HFFc6 (cell line): ENCODE measurements at places on chromosomes 11 and 22.

DNA sequence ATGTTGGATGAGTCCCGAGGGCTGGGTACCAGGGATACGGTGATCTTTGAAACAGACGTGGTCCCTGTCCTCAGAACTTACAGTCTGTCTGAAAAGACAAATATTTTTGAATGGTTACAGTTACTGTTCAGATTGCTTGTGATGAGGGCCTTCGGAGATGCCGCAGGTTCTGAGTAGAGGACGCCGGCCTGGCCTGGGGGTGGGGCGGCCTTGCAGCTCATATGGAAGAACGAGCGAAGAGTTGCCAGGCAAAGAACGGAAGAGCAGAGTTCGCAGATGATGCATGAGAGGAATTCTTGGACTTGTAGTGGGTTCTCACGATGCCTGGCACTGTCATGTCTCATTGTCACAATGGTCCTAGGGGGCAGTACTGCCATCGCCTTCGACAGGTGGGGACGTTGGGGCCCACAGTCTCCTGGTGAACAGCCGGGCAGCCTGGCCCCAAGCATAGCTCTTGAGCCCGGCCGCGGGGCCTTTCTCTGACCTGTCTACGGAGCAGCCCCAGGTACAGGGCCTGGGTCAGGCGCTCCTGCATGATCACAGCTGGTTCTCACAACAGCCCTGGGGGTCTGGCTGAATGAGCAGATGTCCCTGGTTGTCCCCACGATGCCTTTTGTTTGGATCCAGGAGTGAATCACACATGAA is 60.9 kb upstream of the PARVG start:
- H3K4me1 ChIP-seq = no peaks in the 10 kb centered on the region
- H3K27me3 ChIP-seq = peaks cover 3% of the 10 kb centered on the region; the same call in 1 of the 2 replicates
- no peak overlapping the region for H3K27ac ChIP-seq
- no peak overlapping the region for H3K4me3 ChIP-seq
- peaks cover 14% of the 10 kb centered on the region for H3K36me3 ChIP-seq
- DNase-seq = no peak

- peaks cover 6% of the 10 kb centered on the region for H3K36me3 ChIP-seq
- DNase-seq = no peak
- H3K4me3 ChIP-seq = no peak overlapping the region
- H3K27me3 ChIP-seq = no peaks in the 10 kb centered on the region; the same call in 1 of the 2 replicates
Measured at GRCh38 chr11:46437122-46437689, 45.6 kb upstream of the CHRM4 start.

- no peak overlapping the region for H3K27ac ChIP-seq
- DNase-seq = no peak
- H3K27me3 ChIP-seq = peaks cover 14% of the 10 kb centered on the region
- no peaks in the 10 kb centered on the region for H3K36me3 ChIP-seq
- H3K4me1 ChIP-seq = peaks cover 12% of the 10 kb centered on the region
Measured at GRCh38 chr11:128893578-128894285, 2.6 kb downstream of the KCNJ5 start.

DNA sequence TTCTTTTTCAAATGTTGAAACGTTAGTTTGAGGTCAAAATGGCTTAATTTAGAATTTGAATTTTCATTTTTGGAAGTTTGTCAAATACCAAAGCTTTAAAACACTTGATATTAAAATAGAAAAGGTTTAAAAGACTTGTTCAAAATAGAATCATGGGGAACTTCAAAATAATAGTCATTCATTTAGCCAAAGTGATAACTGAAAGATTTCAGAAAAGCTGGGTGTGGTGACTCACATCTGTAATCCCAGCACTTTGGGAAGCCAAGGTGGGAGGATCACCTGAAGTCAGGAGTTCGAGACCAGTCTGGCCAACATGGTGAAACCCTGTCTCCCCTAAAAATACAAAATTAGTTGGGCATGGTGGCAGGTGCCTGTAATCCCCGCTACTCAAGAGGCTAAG is 10.9 kb downstream of the GSTP1 start:
- no peak for DNase-seq
- peaks cover 34% of the 10 kb centered on the region for H3K27me3 ChIP-seq
- H3K36me3 ChIP-seq = no peaks in the 10 kb centered on the region
- no peak overlapping the region for H3K4me3 ChIP-seq

- H3K36me3 ChIP-seq = peaks cover 59% of the 10 kb centered on the region
- DNase-seq = peak; percentile 25
- H3K4me1 ChIP-seq = peaks cover 56% of the 10 kb centered on the region
- no peak overlapping the region for H3K4me3 ChIP-seq
- peak overlapping the region; percentile 60; the same call in 1 of the 2 replicates for H3K27ac ChIP-seq
Measured at GRCh38 chr11:19891022-19891421, 178.4 kb downstream of the NAV2 start.

GRCh38 chr22:30169002-30169401 is 77.6 kb downstream of the LIF start:
- no peaks in the 10 kb centered on the region for H3K36me3 ChIP-seq
- H3K4me1 ChIP-seq = no peaks in the 10 kb centered on the region
- peaks cover 20% of the 10 kb centered on the region for H3K27me3 ChIP-seq
- DNase-seq = no peak
- H3K4me3 ChIP-seq = no peak overlapping the region

- H3K27ac ChIP-seq = no peak overlapping the region
- peaks cover 9% of the 10 kb centered on the region for H3K4me1 ChIP-seq
- no peak overlapping the region for H3K4me3 ChIP-seq
Measured at GRCh38 chr11:6531267-6531752, 34.2 kb downstream of the DNHD1 start.

- H3K27me3 ChIP-seq = peaks cover 40% of the 10 kb centered on the region
- no peak for DNase-seq
- H3K4me3 ChIP-seq = no peak overlapping the region
- H3K27ac ChIP-seq = no peak overlapping the region
- H3K4me1 ChIP-seq = no peaks in the 10 kb centered on the region
Measured at GRCh38 chr22:50671641-50672040, 982 bp upstream of the SHANK3 start.

GRCh38 chr11:65565624-65566453 is 4.4 kb upstream of the ZNRD2 start:
- H3K27me3 ChIP-seq = peaks cover 7% of the 10 kb centered on the region
- peaks cover 46% of the 10 kb centered on the region for H3K4me1 ChIP-seq
- peak overlapping the region; percentile 56; the same call in 1 of the 2 replicates for H3K27ac ChIP-seq
- no peak overlapping the region for H3K4me3 ChIP-seq
- DNase-seq = no peak

DNA sequence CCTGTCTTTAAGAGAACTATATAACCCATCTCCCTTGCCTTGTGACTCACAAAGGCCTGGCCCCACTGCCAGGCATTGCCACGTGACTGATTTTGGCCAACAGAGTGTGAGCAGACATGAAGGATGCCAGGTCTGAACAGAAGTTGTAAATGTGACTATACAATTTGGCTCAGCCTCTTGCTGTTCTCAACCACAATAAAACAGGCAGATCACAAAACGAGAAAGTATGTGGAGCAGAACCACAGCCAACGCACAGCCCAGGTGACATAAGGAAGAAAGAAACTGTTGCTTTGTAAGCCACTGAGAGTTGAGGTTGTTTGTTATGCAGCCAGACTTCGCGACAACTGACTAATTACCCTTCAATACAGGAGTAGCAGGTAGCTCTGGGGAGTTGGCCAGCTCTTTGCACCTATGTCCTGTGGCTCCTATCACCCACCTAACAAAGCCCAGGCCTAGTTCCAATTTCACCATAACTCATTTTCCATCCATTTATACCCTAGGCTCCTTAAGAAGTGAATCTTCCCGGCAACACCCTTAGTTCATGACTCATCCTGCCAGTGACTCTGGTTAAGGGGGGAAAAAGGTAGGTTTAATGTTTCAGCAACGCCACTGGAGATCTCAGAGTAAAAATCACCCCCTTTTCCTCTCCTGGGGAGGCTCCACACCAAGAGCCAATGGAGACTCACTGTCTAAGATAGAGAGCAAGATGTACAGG is 53.7 kb downstream of the GALNT18 start:
- no peak overlapping the region; the same call in 1 of the 2 replicates for H3K27ac ChIP-seq
- no peaks in the 10 kb centered on the region for H3K36me3 ChIP-seq
- peaks cover 6% of the 10 kb centered on the region; the same call in 1 of the 2 replicates for H3K27me3 ChIP-seq
- peak; percentile 9 for DNase-seq

DNA sequence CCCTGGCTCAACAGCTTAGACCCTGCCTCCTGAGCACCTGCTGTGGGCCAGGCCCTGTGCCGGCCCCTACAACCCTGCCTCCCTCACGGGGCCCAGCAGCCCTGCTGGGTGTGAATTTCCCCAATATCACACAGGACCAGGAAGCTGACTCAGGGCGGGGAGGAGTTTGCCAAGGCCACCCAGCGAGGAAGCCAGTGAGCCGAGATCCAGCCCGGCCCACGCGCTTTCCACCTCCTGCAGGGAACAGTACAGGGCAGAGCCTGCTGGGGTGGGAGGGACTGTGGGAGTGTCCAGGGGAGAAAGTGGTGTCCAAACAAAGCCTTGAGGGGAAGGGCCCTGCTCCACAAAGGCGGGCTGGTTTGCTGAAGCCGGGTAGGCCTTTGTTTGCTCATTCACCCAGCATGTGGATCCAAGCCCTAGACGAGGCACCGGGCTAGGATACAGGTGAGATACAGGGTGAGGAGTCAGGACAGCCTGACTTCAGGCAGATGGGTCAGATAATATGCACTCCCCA is 26.8 kb downstream of the RPL3 start:
- H3K27me3 ChIP-seq = peaks cover 9% of the 10 kb centered on the region
- DNase-seq = peak; percentile 88
- peaks cover 16% of the 10 kb centered on the region for H3K4me1 ChIP-seq
- no peak overlapping the region for H3K4me3 ChIP-seq
- H3K36me3 ChIP-seq = no peaks in the 10 kb centered on the region

DNA sequence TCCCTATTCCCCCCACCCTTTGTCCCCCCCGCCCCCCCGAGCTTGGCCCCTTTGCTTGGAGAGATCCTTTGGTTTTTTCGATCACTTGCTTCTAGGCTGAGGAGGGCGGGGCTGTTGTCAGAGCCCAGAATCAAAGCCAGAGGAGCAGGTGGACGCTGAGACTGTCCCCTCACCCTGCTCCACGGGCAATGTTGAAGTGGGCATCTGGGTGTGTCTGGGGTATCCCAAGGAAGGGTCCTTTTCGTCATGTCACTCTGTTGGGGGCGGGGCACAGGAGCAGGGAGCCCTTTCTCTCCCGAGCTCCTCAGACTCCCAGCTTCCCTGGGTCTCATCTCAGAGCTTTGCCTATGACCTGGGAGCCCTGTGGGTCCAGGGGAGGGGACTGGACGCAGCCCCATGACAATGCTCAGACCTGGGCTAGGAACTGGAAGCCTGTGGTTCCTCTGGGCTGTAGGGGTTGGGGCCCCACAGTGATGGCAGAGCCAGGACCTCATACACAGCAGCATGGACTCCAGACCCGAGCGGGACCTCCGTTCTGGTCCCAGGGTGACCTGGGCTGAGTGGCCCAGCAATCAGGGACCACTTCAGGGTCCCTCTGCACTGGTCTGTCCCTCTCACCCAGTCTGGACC is 2.9 kb upstream of the APOBEC3A start:
- H3K27ac ChIP-seq = no peak overlapping the region
- H3K36me3 ChIP-seq = no peaks in the 10 kb centered on the region
- no peak for DNase-seq
- H3K27me3 ChIP-seq = peaks cover 58% of the 10 kb centered on the region

DNA sequence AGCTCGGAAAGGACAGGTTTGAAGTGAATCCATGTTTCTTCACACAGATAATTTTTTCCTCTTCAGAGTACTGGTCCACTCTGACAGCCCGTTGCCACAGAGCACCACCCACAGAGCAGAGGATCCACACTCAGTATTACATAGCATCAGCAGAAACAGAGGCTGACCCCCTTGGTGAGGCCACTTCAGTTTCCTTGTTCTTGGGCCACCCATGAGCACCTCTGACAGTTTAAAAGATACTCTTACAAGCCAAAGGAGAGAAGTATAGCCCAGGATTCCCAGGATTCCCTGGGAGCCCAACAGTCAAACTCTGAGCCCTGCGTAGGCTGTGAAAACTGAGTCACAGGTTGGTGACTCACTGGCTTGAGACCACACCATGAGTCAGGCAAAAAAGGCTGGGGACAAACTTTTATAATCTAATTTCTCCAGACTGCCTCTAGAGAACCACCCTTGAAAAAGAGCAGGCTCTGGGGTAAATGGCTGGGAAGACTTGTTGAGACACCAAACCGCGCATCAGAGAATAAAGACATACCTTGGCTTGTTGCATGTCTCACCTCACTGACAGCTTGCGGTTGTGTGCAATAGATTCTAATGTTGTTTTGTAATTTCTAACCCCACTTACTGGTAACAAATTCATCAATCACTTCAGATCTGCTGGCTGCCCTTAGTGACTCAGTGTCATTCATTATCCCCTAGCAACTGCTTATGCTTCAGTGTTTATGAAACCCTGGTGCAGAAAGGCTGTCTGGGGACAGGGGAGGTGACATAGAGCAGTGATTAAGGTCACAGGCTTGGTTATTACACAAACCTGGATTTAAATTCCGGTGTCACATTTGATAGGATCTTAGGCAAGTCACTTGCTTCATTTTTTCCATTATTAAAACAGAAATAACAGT is 56.9 kb upstream of the PRSS23 start:
- H3K36me3 ChIP-seq = peaks cover 16% of the 10 kb centered on the region
- peak overlapping the region; percentile 99 for H3K27ac ChIP-seq
- DNase-seq = peak; percentile 98
- peaks cover 2% of the 10 kb centered on the region for H3K27me3 ChIP-seq
- H3K4me1 ChIP-seq = peaks cover 100% of the 10 kb centered on the region

DNA sequence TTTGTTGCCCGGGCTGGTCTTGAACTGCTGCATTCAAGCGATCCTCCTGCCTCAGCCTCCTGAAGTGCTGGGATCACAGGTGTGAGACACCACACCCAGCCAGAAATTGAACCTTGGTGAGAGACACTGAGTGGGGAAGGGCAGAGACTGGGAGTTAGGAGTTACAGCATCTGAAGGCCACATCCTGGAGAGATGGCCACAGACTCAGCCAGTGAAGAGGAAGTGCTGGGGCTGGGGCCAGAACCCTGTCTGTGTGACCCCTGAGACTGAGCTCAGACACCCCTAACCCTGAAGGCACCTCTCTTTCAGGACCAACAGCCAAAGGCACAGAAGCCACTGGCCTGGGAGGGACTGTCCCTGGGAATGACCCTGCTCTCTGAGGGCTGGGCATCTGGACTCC is 33.8 kb downstream of the TXN2 start:
- H3K4me1 ChIP-seq = peaks cover 40% of the 10 kb centered on the region
- peaks cover 3% of the 10 kb centered on the region; the same call in 1 of the 2 replicates for H3K27me3 ChIP-seq
- no peak for DNase-seq
- H3K4me3 ChIP-seq = no peak overlapping the region
- no peak overlapping the region for H3K27ac ChIP-seq
- peaks cover 7% of the 10 kb centered on the region for H3K36me3 ChIP-seq

DNA sequence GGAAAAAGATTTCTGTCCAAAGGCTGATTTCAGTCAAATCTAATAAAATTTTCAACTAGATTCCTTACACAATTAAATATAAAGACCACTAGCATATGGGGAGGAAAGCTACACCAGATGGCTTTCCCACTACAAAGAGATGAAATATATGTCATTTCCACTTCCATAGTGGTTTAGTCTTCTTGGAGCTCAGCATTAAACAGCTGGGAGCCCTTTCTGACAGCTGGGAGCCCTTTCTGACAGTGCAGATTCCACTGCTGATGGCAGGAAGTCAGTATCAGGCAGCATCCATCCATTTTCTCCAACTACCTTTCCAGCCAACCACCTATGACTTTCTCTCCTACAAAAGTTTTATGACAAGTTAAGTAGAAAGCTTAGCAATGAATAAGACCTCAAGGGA is 177.9 kb downstream of the RRAS2 start:
- DNase-seq = no peak
- H3K36me3 ChIP-seq = no peaks in the 10 kb centered on the region
- H3K27ac ChIP-seq = no peak overlapping the region
- no peak overlapping the region for H3K4me3 ChIP-seq
